ENCODE measurements at places on chromosomes 5 and 9.

DNA sequence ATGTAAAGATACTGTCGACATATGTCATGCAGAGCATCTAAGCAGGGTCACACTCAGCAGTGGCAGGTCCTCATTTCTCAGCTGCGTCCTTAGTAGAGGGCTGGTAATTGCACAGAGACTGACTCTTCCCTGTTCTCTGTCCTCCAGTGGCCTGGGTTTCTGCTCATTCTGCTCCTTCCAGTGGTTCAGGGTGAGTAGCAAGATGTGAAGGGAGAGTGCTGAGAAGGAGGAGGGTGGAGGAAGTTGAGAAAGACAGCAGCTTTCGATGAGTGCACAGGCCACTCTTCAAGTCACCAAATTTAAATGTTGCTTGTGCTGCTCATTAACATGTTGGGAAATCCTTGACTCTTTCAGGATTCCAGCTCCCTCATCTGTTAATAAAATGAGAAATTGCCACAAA lies 203.9 kb downstream of the FBXL7 start:
- no peak for DNase-seq

DNA sequence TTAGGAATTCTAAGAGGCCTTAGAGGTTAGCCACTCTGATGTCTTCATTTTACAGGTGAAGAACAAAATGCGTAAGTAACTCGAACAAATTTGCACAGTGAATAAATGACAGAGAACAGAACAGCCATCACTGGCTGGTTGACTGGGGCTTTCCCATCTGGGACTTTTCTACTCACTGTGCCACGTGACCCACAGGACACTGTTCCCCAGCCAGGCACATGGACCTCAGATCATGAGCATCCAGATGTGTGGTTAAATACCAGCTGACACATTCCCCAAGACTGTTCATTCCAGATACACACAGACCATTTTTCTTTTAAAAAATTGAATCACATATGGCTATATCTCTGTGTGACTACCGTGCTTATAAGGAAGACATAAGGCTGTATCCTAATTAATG lies 25.8 kb upstream of the MED10 start:
- no peak for DNase-seq

GRCh38 chr5:141084487-141084989 lies 9.9 kb upstream of the PCDHB2 start:
- DNase-seq: peak; percentile 78

DNA sequence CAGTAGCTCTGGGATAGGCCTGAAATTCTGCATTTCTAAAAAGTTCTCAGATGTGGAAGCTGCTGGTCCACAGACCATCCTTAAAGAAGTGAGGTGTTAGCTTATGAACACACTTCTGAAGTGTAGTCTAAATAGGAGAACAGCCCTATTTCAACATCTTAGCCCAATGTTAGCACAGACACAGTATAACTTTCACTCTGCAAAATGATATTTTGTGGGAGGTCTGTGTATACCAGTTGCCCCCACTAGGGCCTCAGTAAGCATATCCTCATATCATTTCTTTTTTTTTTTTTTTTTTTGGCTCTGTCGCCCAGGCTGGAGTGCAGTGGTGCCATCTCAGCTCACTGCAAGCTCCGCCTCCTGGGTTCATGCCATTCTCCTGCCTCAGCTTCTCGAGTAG lies 7.5 kb upstream of the HABP4 start:
- DNase-seq: no peak

GRCh38 chr9:107309271-107309670 lies 26.2 kb downstream of the RAD23B start:
- DNase-seq: no peak

- no peak for DNase-seq
Measured at GRCh38 chr5:37966871-37967270, 127.0 kb upstream of the GDNF start.

- DNase-seq: no peak
Measured at GRCh38 chr5:21818370-21818720, 1034.8 kb downstream of the CDH12 start.
